Posterior vena cava (tissue), 2 donors: ENCODE measurements at places on chromosomes 7 and 10. TPM values are rescaled to one million over a fixed set of nuclear protein-coding genes. Genes with fewer than 3 reads are reported as not detected.

DNA sequence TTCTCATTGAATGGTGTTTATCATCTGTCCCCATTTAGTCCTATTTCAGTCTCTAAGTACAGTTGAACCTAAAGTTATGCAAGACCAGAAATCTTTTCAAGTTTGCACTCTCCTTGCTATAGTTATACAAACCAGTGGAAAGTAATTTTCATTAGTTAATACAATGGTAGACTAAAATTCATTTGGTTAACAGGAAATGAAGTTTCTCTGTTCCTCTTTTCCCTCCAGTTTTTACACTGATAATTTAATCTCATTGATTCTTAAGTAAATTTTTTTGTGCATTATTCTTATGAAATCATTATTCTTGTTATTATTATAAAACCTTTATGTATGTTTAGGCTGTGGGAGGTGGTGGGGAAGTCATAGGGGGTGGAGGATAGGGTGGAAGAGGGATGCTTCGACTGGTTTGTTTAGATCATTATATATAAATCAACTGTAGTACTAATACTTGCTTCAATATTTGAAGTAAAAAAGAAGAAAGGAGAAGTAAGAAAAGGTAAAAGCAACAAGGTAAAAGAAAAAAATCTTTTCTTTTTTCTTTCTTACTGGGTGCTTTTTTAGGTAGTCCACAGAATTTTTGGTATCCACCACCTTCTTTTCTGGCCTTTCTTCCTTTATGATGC, 104.1 kb downstream of the GPR85 start:
- DNase-seq: no peak

DNA sequence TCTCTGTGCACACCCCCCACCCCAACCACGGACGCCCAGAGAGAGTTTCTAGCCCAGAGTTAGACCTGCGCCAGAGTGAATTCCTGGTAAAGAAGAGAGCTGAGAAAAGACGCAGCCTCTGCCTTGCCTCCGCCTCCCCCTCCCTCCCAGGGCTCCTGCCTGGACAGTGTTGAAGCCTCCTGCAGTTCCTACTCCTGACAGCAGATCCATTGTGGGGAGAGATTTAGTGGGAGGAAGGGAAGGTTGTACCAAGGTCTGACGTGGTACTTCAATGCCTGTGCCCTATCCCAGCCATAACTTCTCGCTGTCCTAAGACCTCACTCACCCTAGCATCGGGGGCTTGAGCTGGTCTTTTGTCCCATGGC, 952 bp downstream of the SRRM3 start:
- no peak for DNase-seq

- no peak for DNase-seq
Observed at GRCh38 chr10:60372436-60372835, 17.2 kb downstream of the ANK3 start.

GRCh38 chr7:9231630-9232121, 798.3 kb downstream of the NXPH1 start:
- DNase-seq: no peak

DNA sequence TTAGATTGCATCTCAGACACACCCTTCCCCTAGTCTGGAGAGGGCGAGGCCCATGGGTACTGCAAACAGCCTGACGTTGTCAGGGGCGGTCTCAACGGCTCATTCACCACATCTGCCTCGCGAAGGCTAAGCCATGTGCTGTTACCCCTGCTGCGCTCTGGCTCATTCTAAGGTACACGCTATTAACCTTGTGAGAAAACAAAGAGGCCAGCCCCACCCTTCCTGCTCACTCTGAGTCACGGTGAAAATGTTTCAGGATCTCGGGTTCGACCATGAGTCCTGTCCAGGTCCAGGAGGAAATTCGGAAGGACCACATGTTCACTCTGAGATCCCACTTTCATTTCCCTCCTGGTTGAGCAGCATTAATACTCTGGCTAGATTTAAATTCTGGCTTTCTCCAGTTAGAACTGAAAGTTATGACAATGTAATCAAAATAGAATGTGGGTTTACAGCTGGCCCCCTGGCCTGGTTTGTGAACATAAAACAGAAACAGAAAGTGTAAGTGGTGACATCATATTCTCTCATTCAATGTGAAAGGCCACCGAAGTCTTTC, 55.2 kb downstream of the EGFR start:
- DNase-seq: no peak

DNA sequence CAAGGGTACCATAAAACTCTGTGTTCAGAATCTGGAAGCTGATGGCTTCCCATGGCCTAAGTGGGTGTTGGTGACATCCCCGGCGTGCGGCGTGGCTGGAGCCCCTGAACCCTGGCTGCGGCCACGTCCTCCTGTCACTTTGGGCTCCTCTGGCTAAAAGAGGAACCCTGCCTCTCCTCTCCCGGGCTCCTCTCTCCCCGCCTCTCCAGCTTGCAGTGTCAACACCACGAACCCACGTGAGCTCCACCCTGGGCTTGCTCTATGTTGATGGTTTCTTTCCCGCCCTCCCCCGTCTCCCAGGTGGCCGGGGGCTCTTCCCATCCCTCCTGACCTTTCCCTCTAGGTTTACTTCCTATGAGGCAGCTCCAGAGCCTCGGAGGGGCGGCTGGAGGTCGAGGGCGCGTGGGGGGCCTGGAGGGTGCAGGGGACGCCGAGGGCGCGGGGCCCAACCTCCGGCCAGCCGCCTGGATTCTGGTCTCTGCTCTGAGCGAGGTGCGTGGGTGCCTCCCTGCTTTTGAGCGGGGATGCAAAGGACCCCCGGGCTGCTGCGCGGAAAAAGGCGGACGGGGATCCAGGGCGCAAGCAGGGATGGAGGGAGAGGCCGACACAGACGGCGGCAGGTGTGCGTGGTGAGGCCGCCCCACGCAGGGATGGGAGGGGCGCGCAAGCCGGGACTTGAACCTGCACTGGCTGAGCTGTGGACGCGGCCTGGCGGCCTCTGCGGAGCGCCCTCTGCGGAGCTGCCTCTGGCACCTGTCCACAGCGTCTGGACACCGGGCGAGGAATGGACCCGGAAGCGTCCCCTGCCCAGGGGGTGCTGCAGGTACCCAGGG, 115.5 kb upstream of the DIP2C start:
- DNase-seq: no peak

DNA sequence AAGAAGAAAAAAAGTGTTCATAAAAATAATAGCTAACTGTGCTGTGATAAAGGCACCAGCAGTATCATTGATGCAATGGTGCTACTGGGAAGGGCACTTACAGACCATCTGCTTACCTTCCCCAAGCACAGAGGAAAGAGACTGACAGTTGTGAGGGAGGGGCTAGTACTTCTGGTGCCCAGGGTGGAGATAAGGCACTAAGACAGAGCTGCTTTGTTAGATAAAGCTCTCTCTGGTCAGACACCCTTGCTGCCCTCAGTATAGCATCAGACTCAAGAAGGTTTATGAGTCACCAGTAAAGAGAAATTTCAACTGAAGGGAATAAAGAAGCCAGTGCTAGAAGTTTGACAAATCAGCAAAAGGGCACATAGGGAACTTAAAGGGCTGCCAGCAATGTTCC, 325.6 kb downstream of the HPSE2 start:
- no peak for DNase-seq

DNA sequence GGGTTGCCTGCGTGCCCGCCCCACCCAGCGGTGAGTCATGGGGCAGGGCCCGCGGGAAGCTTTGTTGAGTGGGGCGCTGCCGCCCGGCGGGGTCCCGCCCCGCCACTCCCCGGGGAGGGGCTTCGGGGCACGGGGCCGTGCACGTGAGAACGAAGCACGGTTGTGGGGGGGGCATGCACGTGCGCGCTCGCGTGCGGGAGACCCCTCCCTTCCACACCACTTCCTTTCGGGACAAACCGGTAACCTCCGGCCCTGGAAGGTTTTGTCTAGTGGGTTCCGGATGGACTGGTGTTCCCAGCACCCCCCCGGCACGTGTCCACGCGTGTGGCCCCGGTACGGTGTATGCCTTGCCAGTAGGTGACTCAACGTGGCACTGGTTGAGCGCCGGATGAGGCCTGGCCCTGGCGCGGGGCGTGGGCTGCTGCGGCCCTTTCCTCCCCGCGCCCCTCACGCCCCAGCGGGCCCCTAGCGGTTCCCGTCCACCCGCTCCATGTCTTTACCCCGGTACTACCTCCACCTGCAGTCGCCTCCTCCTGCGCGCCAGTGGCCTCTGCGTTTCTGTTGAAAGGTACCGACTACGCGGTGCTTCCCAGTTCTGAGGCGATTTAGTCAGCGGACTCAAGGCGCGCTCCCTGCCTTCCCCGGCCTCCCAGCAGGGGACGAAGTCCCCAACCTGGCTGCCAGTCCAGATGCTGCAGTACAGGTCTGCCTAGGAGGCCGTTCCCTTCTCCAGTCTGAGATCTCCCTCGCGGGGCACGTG, 3.1 kb downstream of the ADIRF start:
- peak; percentile 98 for DNase-seq

DNA sequence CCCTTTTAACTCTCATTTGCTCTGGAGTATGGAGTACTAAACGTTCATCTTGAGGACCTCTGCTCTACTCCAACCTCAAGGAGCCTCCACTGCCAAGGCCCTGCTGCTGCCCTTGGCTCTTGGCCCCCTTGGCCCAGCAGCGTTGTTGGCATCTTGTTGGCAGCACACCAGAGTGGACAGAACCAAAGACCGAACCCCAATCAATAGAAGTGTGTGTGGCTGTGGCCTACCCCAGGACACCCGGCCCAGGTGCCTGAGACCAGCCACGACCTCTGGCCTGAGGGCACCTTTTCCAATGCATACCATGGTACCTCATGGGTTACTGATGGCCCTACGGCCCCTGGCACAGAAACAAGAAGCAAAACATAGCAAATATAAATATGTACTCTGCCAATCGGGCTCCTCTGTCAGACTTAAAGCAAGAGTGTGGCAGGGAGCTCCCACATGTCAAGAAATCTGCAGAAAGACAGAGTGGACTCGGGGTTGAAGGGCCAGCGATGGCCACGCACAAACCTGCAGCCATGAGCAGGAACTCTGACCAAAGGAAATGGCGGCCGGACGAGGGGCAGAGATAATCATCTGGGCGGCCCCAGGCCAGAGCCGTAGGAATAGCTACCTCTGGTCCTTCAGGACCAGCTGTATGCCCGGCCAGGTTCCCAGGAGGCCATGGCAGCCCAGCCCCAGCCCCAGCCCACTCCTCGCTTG, 2.9 kb downstream of the NPC1L1 start:
- no peak for DNase-seq

DNA sequence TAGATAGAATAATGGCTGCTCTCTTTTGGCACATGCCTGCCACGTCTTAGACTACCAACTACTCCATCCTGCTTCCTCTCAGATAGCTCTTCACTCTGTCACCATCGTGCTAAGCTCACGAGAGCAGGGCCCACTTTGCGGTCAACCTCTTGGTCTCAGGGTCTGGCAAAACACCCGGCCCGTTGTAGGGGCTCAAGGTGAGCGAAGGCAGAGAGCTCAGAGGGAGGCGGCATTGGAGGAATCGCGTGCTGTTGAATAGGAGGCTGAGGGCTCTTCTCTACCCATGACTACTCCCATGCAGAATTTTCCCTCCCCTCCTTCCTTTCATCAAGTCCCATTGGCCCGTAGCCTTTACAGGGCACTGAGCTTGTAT, 100.9 kb upstream of the DDC start:
- DNase-seq: peak; percentile 41

DNA sequence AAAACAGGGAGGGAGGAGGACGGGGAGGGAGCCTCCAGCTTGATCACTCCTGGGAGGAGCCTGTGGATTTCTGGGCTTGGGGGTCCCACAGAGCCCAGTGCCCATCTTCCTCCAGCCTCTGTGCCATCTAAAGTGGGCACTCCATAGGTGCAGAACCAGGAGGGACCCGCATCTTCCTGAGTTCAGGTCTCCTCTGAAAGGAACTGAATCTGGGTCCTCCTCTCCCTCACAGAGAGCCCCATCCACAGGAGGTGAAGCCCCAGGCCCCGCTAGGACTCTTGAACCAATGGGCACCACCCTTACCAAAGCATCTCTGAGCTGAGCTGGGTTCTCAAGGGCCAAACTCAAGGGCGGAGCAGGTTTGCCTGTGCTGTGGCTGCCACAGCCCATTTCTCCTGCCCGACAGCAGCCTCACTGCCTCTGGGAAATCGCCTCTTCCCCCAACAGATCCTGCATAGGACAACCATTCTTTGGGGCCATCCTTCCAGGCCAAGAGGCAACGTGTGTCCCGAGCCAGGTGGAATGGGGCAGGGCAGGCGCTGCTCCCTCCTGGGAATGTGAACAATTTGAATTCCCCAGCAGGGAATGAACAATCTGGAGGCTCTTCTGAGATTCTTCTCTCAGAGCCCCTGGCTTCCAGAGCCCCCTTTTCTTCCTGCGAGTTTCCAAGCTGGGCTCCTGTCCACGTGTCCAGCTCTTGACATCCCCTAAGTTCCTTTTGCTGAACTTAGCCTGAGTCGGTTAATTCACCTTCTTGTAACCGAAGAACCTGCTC, 411.0 kb upstream of the FOXK1 start:
- no peak for DNase-seq

GRCh38 chr7:69338144-69338543, 260.1 kb upstream of the AUTS2 start:
- no peak for DNase-seq

GRCh38 chr7:71236230-71237105, 104.5 kb downstream of the GALNT17 start:
- DNase-seq: no peak

- DNase-seq: no peak
Observed at GRCh38 chr10:27658788-27659187, 86.8 kb downstream of the MKX start.

DNA sequence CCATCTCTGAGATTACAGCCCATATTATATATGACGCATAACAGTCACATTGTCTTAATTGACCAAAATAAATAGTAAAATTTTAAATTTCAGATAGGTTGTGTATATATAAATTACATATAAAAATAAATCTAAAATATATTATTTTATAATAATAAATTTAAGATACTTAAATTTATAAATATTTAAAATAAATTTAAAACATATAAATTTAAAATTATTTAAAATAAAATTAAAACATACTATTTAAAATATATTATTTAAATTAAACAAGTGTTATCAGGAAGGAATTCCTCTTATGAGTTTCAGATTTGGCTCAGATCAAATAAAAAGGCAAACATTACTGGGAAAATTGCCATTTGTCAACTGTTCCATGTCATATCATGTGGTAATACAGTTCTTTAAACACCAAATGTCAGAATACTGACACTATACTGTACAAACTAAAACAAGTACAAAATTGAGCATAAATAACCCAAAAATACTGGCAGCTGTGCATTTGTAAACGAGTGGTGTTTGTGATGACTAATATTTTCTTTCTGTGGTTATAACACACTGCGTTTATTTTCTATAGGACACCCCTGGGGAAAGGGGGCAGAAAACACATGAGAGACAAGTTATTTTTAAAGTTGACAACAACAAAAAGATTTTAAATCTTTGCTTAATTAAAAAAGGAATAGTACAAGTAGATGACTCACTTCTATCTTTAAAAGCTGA, 71.3 kb upstream of the DGKB start:
- DNase-seq: no peak

The PTN gene
- 4.0 TPM for total RNA-seq

The ZNF727 gene
- total RNA-seq: 3.5 TPM

The PHTF2 gene
- 41.3 TPM for total RNA-seq

The VGF gene
- total RNA-seq: not detected

The FOXI2 gene
- 0.14 TPM for total RNA-seq

The RGR gene
- not detected for total RNA-seq

The ASAH2 gene
- 2.6 TPM for total RNA-seq

The COL17A1 gene
- 0.88 TPM for total RNA-seq
